ENCODE measurements at places on chromosomes 11 and 22. TPM values are rescaled to one million over a fixed set of nuclear protein-coding genes. Genes with fewer than 3 reads are reported as not detected.

The OR6T1 gene
- not detected for total RNA-seq

- DNase-seq = no peak
Observed at GRCh38 chr11:119319700-119320239, 2.8 kb upstream of the MCAM start.

DNA sequence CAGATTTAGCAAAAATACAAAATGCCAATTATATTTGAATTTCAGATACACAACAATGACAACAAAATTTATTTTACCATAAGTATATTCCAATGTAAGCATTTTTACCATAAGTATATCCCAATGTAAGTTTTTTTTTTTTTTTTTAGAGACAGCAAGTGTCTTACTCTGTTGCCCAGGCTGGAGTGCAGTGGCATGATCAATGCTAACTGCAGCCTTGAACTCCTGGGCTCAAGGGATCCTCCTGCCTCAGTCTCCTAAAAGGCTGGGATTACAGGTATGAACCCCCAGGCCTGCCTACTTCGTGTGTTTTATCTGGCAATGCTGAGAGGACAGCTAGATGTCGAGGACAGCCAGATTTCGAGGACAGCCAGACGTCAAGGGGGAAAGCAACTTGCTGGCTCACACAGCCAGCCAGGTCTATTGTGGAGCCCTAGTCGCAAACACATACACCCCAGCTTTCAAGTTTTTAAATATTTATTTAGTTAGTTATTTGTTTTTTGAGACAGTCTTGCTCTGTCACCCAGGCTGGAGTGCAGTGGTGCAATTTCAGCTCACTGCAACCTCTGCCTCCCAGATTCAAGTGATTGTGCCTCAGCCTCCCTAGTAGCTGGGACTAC, 1.1 kb upstream of the SERPING1 start:
- no peak for DNase-seq

DNA sequence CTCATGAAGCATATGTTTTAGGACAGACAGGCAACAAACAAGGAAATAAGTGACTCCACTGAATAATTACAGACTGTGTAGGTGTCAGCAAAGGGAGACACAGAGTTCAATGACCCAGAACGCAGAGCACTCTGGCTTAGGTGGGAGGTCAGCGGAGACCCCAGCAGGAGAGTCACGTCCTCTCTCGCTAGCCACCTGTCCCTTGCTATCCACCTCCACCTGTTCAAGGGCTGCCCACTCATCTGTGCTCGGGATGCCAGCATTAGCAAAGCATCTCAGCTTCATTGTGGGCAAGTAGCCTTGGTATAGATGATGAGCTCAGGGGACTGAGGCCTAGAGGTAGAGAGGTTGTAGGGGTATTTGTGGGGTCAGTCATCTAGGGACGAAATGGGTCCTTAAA, 21.8 kb upstream of the ATXN10 start:
- no peak for DNase-seq

The MPPED2 gene
- 6.2 TPM for total RNA-seq

DNA sequence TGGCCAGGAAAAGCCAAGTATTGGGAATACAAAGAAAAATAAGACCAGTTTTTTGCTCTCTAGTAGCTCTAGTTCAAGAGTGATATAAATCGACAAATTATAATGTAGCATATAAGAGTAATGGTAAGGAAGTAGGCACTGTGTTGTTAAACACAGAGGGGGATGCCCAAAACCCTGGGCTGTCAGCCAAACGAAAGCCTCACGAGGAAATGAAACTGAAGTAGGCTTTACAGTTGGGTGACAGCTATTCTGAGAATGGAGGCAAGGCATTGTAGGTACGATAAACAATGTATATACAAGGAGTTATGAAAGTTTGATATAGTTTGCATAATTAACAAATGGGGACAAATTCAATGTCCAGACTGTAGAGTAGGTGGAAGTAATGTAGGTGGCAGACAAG, 176.4 kb downstream of the FAM181B start:
- DNase-seq = no peak

GRCh38 chr11:34251589-34251980, 106.2 kb downstream of the ABTB2 start:
- DNase-seq = no peak

- DNase-seq = no peak
Observed at GRCh38 chr11:70525466-70525865, 127.1 kb downstream of the CTTN start.

The PRR33 gene
- not detected for total RNA-seq
